HuH-7.5 (cell line): ENCODE measurements at places on chromosomes 1 and 21.

DNA sequence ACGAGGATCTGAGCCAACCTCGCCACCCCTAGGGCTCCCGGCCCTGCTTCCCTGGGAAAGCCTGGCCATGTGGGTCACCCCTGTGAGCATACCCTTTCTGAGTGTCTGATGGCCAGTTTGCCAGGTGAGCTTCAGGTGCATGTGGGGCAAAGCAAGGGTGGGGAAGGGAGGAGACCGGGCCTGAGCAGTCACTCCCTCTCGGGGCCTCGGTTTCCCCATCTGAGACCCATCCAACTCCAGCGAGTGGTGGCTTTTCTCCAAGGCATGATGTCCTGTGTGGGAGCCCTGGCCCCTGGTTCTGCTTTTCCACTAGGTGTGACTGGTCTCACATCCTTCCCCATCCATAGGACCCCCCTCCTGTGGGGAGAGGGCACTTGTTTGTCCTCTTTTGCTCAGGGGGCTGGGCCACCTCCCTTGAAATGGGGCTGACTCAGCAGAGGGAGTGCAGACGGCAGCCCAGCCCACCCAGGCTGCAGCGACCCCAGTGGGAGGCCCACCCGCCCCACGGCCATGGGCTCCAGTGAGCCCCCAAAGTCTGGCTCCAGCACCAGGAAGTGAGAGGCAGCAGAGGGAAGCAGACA, 1.7 kb upstream of the WNT9A start:
- no peak for DNase-seq

- DNase-seq = no peak
Observed at GRCh38 chr21:45209046-45209445, 78.6 kb downstream of the POFUT2 start.

GRCh38 chr1:166888373-166889111, 12.5 kb upstream of the TADA1 start:
- no peak for DNase-seq

GRCh38 chr1:186950547-186950946, 121.8 kb downstream of the PLA2G4A start:
- DNase-seq = no peak

DNA sequence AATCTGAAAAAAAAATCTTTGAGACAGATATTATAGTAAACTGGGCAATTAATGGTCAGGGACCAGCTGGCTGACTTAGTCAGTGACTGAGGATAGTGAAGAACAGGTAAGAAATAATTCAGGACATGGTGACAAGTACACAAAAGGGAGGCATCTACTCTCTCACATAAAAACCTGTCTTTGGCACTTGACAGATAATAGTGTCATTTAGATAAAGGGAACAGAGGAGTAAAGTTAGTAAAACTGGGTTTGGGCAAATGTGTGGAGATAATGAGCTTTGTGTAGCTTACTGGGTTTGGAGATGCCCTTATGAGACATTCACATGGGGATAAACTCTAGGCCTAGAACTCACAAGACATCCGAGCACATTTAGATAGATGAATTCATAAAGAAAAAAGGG, 4.0 kb downstream of the SSX2IP start:
- no peak for DNase-seq

DNA sequence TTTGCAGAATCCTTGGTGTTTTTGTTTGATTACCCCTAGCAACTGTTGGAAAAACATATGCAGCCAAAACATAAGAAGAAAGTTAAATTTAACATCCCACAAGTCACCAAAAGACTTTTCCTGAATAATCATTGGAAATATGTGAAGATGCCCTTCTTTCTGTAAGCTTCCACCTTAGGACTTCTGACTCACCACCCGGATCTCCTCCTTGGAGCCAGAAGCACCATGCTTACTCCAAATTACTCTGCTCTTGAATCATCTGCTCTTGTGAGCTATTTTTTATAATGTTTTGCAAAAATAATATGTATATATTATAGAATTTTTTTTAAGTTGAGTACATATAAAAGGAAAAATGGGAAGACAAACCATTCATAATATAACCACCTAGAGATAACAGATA, 391.7 kb downstream of the KCTD3 start:
- DNase-seq = no peak

GRCh38 chr1:92749024-92749634, 35.8 kb downstream of the EVI5 start:
- DNase-seq = peak; percentile 32

GRCh38 chr1:86035101-86035500, 121.5 kb downstream of the COL24A1 start:
- DNase-seq = no peak

GRCh38 chr1:9591669-9592509, 3.2 kb downstream of the TMEM201 start:
- DNase-seq = no peak

DNA sequence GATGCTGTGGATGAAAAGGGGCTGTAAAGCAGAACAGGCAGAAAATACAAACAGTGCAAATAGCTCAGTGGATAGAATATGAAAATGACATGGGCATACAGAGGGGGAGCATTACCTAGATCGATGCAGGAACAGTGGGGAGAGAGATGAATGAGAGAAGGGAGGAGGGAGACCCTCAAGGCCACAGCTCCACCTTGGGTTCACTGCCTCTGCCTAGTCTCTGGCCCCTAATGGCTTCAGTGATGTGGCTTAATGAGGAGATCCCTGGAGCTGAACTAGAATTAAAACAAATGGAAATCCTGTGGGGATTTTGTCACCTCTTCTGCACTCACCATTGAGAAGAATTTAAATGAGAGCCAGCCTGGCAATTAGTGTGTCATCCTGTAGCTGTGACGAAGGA, 165.0 kb downstream of the TNR start:
- no peak for DNase-seq

- DNase-seq = peak; percentile 68
Observed at GRCh38 chr1:54791880-54792522, 9.1 kb downstream of the TTC22 start.

GRCh38 chr21:39851002-39851618, 16.1 kb upstream of the PCP4 start:
- no peak for DNase-seq

DNA sequence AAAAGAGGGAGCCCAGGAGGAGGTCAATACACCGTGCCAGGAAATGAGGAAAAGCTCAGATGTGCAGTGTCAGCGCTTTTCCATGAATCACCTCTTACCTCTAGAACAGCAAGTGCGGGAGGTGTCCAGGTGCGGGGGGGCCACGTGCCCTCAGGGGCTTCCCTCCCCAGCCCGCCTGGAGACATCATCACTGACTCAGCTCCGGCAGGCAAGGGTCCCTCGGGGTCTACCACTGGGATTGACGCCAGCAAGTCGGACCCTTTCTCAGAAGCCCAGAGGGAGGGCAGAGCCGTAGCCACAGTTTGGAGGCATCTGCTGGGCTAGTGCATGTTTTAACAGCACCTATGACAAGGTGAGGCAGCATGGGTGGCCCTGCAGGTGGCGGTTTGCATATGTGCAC, 67.4 kb upstream of the TRAPPC10 start:
- no peak for DNase-seq

- DNase-seq = no peak
Observed at GRCh38 chr1:23150742-23151141, 17.9 kb downstream of the LUZP1 start.

GRCh38 chr1:18344755-18345154, 136.0 kb upstream of the KLHDC7A start:
- no peak for DNase-seq

DNA sequence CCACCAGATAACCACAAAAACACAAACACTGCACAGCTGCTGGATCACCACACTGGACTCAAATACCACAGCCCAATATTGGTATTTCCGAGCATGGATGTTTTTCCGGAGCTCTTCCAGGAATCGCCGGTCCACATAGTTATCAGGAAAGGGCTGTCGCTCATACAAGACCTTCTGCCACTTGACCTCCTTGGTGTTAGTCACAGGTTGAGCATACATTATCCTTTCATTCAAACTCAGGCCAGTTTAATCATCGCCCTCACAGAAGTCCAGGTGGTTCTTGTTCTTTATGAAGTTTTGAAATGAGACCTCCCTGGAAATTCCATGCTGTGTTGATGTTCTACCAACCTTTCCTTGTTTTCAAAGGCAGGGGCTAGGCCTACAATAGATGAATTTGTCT, 1.5 kb downstream of the PIGC start:
- DNase-seq = no peak

DNA sequence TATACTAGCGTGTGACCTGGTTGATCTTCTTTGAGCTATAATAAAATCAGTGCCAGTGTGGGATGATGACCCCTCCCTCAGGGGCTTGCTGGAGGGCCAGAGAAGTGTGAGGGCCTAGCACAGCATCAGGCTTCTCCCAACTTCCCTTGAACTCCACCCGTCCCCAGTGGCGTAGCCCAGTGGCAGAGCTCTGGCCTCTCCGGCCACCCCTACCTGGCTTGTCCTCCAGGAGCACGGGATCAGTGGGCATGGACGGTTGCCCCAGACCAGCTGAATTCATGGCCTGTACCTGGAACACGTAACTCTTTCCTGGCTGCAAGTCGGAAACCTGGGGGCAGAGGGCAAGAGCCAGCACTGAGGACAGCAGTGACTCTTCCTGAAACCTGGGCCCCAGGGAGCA, 36.0 kb downstream of the MYOM3 start:
- no peak for DNase-seq

DNA sequence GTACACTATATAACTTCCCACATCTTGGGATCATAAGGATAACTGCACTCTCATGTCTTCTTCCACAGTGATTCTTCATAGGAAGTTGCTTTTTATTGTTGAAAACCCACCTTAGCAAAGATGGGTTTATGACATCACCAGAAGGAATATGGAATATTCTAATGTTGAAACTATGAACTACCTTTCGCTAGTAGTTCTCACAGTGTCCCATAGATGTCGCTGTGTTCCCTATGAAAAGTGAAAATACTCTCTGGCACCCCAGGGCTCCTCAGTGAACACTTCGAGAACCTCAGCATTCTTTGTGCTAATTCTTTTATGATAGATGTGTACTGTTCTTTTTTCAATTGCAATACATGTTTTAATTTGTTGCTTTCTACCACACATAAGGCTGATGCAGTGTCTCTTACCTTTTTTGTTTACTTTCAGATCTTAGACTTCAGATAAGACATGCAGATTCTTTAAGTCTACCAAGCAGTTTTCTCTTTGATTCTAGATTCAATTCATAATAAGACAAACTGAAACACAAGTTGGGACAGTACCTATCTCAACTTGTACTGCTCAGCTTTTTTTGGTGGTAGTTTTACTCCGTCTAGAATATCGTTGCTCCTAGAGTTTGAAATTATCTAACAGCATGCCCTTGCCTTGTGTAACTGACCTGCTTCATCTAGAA, 90.8 kb downstream of the GTF2B start:
- peak; percentile 11 for DNase-seq

GRCh38 chr1:151553659-151554058, 13.6 kb downstream of the TUFT1 start:
- no peak for DNase-seq

- peak; percentile 92 for DNase-seq
Observed at GRCh38 chr1:19341201-19342061, 29.3 kb downstream of the SLC66A1 start.

DNA sequence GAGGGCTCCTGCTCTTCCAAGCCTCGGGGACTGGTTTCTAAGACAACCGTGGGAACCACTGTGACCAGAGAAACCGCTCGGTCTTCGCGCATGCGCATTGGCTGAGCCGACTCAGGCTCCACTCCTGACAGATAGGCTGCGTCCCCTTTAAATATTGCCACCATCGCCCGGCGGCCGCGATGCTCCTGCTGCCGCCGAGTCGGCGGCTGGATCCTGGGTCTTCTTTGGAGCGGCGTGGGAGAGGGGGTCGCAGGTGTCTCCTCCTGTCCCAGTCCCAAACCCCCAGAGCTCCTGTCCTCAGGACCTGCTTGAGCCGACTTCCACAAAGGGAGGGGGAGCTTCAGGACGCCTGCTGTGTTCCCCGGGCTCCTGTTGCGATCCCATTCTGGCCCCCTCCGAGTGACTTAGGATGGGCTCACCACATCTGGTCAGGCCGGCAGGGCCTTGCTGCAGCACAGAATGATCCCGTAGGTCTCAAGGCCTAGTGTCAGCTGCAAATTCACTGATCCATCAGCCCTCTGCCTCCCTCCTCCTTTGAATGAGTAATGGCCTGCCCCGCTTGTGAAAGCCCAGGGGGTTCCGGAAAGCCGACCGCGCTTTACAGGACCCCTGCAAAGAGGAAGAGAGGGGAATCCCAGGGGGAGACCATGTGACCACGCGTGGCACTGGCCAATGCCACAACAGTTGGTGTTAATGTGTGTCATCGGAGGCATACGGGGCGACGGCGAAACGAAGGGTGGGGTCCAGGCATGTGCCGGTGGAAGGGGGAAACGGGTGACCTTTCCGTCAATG, 683.2 kb upstream of the TPTE start:
- DNase-seq = no peak

GRCh38 chr1:166155108-166155507, 11.7 kb downstream of the FAM78B start:
- DNase-seq = no peak

GRCh38 chr1:88697503-88697902, 13.4 kb downstream of the PKN2 start:
- no peak for DNase-seq

DNA sequence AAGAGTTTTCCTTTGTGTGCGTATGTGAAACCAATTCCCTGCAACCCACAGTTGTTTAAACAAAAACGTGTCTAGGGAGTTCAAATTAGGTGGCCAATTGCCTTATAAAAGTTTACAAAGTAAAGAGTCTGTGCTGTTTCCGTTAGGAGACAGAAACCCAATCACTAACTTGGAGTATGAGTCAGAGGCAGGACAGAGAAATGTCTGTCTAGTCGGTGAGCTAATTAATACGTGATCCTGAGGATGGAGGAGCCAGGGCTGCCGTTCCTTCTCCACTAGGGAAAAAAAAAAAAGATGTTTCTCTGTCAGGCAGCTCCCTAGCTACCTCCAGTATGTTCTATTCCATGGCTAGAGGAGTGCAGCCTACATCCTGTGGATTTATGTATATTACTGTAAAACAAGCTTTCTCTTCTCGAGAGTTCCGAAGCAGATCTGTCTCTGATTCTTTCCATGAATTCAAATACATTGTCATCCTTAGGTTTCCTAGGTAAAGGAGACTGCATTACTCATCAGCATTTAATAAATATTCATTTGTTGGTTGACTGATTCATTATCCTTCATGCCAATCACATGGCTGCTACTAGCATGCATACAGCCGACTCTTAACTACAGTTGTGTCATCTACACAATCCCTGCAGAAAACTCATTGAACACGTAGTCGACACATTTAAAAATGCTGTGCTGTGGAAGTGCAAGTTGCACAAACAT, 430.6 kb downstream of the KIF26B start:
- DNase-seq = no peak

GRCh38 chr1:225712391-225712790, 59.5 kb upstream of the ENAH start:
- DNase-seq = no peak

DNA sequence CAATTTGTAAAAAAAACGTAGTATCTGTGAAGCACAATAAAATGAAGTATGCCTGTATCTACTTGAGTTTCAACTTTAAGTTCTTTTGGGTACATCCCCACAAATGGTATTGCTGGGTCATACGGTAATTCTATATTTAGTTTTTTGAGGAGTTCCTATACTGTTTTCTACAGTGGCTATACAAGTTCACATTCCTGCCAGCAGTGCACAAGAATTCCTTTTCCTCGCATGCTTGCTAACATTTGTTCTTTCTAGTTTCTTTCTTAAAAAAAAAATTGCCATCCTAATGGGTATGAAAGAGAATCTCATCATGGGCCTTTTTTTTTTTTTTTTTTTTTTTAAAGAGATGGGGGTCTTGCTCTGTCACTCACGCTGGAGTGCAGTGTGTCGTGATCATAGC, 41.9 kb downstream of the UCK2 start:
- DNase-seq = no peak
